Omental fat pad (tissue), 4 donors: ENCODE measurements at places on chromosomes 1 and 21.

DNA sequence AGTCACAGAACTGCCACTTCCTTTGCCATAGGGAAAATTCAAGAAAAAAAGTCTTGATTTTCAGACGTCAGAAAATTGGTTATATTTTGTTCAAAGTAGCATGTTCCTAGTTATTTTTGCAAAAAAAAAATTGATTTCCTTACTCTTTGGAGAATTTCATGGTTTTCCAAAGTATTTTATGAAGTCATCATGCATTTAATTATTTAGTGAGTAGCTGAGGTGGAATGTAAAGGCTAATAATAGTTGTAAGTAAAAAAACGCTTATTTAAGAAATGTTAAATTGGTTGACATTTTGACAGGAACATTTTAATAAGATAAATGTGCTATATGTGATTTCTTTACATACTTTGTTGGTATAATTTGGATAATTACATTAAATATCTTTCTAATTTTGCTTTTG, 20.8 kb downstream of the TSEN15 start:
- DNase-seq, result no peak

DNA sequence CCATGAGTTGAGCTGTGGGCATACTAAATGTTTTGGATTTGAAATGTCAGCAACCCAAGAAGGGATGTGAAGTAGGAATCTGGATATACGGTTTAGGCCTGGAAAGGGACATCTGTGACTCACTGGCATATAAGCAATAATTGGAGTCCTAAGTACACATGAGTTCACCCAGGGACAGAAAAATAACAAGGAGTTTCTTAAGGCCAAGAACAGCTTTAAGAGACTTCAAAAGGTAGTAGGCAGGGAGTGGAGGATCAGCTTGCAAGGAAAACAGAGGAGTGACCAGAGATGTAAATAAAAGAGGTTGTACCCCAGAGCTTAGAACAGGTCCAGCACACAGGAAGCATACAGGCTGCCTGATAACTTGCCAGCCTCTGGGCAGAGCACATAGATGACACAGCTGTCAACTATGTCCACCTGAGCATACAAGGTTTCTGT, 28.1 kb downstream of the TMEM50B start:
- no peak for DNase-seq

DNA sequence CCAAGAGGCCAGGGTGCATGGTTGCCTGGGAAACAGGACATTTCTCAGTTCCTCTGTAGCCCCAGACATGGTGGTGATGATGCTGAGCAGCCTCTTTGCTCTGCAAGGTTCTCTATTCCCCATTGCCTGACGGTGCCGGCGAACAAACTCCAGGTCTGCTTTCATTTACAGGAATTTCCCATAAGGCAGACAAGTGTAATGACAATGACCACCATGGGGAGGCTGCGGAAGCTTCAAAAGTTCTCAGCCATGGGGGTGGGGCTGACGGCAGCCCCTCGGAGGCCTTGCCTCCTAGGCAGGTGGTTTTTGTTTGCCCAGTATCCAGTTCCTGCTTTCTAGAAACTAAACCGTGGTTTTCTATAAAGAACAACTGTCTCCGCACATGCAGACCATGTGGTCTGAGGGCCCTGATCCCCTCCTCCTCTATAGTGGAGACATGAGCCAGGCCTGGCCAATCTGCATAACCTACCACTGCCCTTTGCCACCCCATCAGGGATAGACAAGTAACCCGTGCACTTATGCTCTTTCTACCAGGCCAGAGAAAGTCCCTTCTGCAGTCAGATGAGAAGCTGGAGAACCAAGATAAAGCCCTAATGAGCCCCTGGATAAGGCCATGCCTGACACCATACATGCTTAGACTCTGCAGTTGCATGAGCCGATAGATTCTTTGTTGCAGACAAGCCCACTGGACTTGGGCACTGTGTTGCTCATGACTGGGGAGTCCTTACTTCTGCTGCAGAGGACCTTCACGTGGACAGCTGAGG, 54.1 kb downstream of the LDLRAD2 start:
- no peak for DNase-seq

DNA sequence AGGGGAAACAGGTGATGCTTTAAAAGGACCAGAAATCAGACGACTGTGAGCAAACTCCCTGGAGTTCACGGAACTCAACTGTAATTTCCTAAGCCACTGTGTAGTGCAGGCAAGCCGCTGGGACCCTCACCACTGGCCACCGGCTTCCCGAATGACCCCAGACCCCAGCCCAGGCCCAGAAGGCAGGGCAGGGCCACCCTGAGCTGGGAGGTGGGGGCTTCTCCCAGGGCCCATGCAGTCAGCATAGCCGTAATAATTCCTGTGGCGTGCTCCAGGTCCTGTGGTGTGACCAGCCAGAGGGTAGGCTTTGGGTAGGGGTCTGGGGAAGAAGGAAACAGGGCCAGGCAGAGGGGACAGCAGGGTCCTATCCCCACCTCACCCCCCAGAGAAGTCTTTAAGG, 3.5 kb upstream of the ARF1 start:
- DNase-seq, result no peak

- DNase-seq, result no peak
Observed at GRCh38 chr1:28109639-28110038, 21.2 kb upstream of the EYA3 start.

DNA sequence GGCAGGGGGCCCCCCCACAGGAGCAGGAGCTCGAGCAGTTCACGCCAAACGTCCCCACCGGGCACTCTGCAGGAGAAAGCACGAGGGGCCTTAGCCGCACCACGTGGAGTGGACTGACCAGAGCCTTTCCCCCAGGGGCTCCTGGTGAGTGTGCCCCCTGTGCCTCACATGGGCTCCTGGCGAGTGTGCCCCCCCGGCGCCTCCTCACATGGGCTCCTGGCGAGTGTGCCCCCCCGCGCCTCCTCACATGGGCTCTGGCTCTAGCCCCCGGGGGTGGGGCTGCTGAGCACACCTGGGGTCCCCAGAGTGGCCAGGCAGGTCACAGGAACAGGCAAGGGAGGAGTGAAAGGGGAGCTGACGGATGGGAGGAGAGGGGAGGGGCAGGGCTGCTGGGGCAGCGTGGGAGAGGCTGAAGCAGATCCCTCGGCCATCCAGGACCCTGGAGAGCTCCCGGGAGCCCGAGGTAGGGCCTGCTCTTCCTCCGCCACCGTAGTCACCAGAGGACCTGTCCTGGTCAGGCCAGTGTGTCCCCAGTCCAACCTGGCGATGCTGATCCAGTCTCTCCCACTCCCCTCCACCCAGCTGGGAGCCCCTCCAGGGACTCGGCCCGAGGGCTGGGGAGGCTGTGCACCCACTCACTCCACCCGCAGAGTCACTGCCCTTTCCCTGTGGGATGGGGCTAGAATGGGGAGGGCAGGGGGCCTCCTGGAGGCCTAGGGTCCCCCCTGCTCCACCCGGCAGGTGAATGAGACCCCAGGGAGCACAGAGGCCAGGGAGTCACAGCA, 47.6 kb downstream of the ARHGEF16 start:
- DNase-seq, result peak; percentile 58

GRCh38 chr1:88998716-88999115, 6.3 kb upstream of the KYAT3 start:
- DNase-seq, result no peak

- DNase-seq, result no peak
Observed at GRCh38 chr1:195898924-195899323, 709.3 kb downstream of the KCNT2 start.

GRCh38 chr1:2345297-2346075, 45.9 kb downstream of the MORN1 start:
- DNase-seq, result no peak
